Stimulated activated CD4-positive, alpha-beta T cell treated with anti-CD3 and anti-CD28 coated beads, Interleukin-12 subunit alpha, Interleukin-12 subunit beta, amount 100 ng/mL, for 48 hours (primary cell): ENCODE measurements at places on chromosomes 12 and 14.

DNA sequence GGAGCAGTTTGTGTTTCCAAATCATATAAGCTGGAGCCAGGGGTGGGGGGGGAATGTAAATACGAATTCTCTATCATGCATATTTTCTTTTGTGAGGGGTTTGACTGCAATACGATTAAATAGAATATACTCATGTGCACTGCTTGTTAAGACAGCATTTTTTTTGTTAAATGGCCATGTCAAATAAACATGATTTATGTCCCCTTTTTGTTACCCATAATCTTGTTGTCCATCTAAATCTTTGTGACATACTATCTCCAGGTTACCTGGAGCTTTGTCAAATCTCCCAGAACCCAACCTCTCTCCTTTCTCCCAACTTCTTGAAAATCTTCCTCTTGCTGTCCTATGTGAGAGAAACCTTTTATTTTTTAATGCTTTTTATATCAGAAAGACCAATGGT is 233.1 kb downstream of the SLC25A21 start:
- no peak for DNase-seq

DNA sequence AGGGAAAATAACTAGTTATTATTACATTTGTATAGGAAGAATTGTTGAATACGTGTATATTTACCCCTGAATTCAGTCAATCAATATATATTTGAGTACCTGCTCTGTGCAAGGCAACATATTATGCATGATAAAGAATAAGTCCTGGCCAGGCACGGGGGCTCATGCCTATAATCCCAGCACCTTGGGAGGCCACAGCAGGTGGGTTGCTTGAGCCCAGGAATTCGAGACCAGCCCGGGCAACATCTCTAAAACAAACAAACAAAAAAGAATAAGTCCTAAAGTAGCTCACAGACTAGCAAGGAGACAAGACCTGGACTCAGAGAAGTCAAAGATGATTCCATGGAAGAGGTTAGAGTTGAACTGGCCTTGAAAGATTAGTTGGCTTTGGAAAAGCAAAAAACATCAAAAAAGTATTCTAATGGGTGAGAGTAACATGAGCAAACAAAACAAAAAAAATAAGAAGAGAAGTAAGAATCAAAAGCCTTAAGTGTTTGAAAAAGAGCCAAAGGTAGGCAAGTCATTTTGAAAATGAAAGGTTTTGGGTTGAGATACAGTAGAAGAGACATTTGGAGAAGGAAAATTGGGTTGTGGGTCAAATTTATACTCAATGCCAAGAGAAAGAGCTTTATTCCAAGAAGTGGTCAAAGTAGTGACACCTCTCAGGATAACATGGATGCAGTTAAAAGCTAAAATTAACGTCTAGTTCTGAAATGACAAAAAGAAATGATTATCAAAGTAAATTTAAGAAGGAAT is 115.2 kb upstream of the BCAT1 start:
- no peak for DNase-seq

DNA sequence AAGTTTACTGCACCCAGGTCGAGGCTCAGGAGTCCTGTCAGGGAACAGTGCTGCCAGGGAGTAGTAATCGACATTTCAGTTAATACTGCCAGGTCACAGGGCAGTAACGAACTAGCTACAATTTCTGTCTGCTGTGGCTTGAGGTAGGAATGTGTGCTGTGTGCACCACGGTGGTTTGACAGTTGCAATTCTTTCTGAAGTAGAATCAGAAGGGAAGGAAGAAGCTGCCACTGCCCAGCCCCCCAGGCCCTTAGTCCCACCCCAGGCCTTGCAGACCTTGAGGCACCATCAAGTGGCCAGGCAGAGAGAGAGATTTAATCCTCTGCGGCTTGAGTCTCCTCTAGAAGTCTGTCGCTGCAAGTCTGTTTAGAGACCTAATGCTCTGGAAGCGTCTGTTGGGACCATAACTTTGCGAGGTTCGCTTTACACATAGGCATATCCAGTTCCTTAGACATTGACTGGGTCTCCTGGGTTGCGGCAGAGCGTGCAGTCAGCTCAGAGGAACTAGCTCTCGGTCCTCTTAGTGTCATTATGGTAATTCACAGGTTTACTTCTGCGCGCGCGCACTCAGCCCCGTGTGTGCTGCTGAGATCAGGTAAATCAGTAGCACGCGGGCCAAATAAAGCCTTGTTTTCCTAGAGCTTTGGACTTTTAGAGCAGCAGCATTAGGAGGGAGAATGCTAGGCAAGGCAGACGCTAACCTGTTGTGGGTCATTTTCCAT is 9.8 kb downstream of the NKX2-1 start:
- no peak for DNase-seq

DNA sequence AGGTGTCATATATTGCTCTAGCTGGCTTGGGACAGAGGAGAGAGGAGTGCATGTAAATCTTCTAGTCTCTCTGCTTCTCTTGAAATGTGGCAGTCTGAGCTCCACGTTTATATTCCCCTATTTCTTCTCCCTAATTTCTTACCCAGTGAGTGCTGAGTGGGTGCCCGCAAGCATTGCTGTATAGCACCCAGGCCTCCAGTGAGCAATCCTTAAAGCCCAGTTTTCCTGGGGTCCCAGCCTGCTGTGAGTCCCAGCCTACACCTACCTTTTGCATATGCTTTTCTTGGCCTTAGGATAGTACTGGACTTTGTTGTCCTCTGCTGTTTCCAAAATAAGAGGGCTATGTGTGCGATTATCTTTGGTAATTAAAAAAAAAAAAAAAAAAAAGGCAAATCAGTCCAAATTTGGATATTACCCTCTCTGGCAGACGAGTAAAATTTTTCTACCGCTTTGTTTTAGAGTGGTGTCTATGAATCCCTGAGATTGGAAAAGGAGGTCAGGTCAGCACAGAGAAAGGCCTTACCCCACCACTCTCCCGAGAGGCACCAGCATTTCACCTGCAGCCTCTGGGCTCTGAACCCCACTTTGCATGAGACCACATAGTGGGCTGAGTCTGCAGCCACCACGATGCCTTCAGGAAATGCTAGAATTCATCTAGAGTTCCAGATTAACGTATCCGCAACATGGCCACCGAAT is 1.1 kb downstream of the MGST1 start:
- no peak for DNase-seq

- no peak for DNase-seq
Observed at GRCh38 chr12:30755395-30755762, 628 bp upstream of the CAPRIN2 start.
